ENCODE measurements at places on chromosomes 13 and 19.

GRCh38 chr19:41682437-41682836 lies 5.6 kb downstream of the CEACAM7 start:
- DNase-seq, result no peak

GRCh38 chr19:45100846-45101252 lies 7.9 kb downstream of the PPP1R37 start:
- DNase-seq, result no peak

- DNase-seq, result no peak
Measured at GRCh38 chr13:75079226-75079625, 402.7 kb downstream of the TBC1D4 start.

GRCh38 chr19:13610039-13610691 lies 103.9 kb upstream of the CACNA1A start:
- DNase-seq, result no peak

- no peak for DNase-seq
Measured at GRCh38 chr13:73937441-73937840, 196.8 kb downstream of the KLF12 start.
